NCI-H1048 (cell line): ENCODE measurements at places on chromosomes 2 and 18.

DNA sequence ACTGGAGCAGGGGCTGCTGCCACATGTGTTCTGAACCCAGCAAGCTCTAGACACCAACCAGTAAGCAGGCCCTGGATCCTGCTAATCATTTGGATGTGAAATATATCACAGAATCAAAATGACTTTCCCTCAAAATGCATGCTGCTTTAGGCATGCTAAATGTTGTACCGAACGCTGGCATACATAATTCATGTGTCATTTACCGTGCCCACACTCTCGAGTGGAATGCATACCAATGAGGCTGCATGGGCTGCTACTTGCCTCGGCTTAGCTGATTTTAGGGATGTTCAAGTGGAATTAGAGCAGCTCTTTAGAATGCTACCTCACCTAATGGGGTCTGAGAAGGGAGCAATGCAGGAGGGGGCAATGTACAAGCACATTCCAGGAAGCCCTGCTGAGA, 509.6 kb upstream of the RAB6C start:
- no peak for DNase-seq

DNA sequence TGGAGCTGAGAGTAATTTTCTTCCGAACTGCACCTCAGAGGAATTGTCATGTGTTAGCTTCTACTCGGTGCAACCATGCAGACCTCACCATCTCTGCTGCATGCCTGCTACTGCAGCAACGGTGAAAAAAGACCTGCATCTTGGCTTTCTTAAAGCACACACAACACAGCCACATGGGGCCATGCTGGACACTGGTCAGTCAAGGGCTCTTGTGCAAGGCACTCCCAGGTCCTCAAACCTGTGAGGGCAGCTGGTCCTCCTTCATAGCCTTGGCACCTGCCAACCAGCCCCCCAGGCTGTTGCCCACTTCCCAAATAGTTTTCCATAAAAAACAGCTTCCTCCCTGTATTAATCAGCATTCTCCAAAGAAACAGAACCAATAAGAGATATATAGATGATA, 113.5 kb upstream of the TEX51 start:
- no peak for DNase-seq

GRCh38 chr2:190922376-190922775, 41.8 kb downstream of the GLS start:
- DNase-seq = no peak

DNA sequence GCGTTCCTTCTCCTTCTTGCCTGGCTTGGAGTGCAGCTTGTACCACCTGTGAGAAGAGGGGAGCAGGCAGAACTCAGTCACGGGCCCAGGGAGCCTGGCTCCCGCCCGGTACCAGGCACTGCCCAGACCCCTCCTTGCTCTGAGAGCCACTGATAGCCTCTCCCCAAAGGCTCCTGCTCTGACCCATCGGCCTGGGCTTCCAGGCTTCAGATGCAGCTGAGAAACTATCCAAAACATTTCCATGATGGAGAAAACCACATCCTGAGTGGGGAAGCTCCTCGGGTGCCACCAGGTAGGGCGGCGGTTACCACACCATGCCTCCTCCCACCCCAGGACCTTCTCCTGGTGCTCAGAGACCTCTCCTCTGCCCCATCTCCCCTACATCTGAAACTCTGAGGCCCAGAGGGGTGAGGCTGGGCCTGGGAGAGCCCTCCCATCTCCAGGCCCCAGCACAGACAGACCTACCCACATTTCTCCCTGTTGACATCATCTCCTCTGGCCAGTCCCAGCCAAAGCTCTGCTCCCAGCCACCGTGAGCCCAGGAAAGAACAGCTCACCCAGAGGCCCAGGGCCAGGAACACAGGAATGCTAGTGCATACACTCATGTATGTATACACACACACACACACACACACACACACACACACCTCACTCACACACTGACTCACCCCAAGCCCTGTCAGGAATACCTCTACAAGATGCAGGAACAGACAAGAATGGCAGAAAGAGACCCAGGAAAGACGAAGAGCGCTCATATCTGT, 17.9 kb upstream of the SFXN5 start:
- no peak for DNase-seq

DNA sequence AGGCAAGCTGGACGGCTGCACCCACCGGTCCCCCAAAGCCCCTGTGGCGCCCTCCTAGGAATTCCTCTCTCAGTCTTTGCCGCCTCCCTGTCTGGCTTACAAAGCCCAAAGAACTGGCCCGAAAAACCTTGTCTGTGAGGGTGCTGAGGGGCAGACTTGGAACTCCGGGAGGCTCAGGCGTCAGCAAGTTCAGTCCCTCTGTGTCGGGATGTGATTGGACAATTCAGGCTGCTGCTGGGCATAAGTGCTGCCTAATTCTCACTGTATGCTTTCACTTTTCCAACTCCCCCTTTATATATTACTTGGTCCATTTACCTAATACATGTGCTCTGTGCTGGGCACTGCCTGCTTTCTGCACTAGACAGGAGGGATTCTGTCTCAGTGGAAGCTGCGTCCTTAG, 20.3 kb upstream of the SH3RF3 start:
- DNase-seq = no peak

- DNase-seq = no peak
These were observed 688.9 kb upstream of the ID2 start for GRCh38 chr2:7992612-7993602.

DNA sequence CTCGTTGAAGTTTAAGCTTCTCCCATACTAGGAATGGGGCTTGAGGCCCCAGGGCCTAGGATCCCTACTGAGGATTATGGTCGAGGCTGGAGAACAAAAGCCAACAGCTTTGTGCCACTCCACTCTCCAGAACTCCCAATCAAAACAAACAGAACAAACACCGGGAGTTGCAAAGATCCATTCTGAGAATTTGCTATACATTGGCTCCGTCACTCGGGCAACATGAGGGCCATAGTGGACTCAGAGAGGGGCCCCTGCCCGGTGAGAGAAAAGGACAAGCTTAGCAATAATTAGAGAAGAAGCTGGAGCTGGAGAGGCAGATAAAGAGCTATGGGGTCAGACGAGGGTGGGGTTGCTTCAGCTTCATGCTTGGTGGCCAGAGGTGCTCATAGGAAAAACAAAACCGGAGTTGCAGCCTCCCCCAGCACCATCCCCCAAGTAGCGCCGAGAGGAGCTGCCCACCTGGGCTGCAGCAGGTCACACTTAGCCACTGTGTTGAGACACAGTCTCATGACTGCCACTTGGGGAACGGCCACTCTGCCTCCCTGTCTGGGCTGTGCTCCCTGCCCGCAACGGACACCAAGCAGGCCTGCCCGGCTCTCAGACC, 142.3 kb upstream of the HAAO start:
- no peak for DNase-seq

GRCh38 chr2:111054791-111055691, 65.7 kb upstream of the BCL2L11 start:
- DNase-seq = no peak

GRCh38 chr2:165240916-165241315, 1.7 kb downstream of the SCN2A start:
- DNase-seq = no peak

DNA sequence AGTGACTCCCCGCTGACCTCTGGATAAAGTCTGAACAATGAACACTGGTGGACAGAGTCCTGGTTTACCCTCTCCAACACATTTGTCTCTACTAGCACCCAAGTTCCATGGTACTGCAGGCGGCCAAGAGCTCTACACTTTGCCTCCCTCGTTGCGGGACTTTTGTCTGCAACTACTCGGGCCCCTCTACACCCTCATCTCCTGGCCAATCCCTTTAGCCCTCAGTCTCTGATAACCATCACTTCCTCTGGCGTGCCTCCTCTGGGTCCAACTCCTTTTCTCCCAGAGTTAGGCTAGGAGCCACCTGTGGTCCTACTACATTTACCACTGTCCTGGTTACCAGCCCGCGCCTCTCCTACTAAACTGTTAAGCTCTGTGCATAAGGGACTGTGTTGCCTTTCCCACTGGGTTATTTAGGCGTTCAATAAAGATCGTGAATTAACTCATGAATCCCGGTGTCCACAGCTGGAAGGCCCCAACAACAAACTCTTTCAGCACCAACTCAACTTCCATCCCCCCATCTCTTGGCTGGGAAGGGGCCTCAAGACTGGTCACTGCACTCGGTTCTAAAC, 757 bp downstream of the HDHD2 start:
- no peak for DNase-seq

- DNase-seq = no peak
These were observed 2005.9 kb upstream of the CELF4 start for GRCh38 chr18:39571511-39571910.

DNA sequence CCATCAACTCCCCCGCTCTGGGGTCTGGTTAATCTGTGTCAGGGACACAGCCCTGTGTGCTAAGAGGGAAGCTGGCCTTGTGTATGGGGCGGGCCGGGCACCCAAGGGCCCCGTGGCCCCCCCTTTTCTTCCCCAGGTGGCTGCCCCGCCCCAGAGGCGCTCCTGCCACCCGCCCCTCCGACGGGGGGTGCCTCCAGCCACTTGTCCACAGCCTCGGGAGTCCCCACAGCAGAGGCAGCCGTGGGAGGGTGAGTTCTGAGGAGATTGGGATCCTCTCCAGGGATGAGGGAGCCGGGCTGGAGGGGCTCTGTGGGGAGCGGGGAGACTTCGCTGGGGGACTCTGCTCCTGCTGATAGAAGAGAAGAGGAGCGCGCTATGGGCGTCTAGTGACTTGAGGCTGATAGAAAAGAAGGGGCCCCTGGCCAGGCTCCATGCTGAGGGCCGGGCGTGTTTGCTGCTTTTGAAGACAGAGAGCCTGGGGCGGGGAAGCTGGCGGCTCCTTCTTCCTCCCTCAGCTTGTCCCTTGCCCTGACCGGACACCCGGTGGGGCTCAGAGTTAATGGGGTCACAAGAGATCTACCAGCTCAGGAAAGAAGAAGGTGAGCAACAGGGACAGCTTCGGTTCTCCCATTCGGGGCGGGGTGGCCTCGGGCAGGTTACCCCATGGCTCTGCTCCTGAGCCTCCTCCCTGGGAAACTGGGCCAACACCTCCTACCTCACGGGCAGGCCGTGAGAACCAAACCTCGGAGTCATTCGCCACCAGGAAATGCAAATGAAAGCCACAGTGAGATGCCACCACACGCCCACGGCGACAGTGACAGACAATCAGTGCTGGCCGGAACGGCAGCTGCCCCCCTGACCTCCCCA, 89.4 kb upstream of the TAF1B start:
- no peak for DNase-seq

DNA sequence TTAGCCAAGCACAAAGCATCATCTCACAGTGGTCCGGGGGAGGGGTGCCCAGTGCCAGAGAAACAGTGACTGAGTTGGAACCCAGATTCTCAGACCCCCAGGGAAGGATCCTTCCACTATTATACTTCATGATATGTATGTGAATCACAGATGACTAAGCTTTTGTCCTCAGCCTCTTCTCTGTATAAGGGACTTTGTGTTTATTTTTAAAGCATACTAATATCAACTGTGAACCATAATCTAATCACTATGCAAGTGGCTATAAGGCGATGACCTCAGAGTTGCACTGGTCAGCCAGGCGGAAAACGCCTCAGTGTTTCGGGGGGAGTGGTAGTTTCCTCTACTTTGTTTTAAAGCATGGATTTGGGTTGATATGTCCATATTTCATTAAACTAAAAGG, 160.4 kb upstream of the TMEM200C start:
- DNase-seq = no peak

- DNase-seq = no peak
These were observed 20.9 kb downstream of the PKDCC start for GRCh38 chr2:42068571-42069178.

DNA sequence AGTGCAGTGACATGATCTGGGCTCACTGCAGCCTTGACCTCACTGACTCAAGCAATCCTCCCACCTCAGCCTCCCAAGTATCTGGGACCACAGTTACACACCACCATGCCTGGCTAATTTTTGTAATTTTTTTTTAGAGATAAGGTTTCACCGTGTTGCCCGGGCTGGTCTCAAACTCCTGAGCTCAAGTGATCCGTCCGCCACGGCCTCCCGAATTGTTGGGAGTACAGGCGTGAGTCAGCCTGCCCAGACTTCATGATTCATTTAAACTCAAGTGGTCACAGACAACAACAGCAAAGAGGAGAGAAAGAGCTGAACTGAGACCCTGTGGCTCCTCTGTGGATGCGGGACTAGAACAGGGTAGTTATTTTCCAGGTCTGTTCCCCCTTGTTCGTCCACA, 83.0 kb downstream of the TSHZ1 start:
- DNase-seq = no peak

DNA sequence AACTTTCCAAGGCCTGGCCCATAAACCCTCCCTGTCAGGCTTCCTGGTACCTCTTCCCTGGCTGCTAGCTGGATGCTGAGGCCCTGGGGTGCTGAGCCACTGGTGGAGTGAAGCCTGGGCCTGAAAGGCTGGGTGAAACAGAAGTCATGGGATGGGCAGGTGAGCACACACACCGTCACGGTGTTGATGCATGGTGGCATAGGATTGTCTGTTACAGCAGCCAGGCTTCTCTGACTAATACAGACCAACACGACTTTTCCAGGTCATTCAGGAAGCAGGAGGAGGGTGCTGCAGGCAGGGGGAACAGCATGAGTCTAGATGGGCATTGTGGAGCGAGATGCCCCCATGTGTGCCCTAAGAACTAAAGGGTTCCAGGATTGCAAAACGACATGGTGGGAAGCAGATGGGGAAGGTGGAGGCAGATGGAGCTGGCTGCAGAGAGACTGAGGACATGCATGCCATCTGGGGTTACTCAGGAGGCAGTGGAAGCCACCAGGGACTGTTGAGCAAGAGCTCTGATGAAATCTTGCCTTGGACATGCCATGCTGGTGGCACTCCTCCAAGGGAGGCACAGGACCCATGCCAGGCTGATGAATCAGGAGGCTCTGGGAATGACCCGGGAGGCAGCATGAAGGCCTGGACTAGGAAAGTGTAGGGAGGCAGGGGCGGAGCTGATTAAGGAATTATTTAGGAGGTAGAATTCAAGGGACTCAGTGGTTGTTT, 480.9 kb downstream of the TSN start:
- DNase-seq = no peak

DNA sequence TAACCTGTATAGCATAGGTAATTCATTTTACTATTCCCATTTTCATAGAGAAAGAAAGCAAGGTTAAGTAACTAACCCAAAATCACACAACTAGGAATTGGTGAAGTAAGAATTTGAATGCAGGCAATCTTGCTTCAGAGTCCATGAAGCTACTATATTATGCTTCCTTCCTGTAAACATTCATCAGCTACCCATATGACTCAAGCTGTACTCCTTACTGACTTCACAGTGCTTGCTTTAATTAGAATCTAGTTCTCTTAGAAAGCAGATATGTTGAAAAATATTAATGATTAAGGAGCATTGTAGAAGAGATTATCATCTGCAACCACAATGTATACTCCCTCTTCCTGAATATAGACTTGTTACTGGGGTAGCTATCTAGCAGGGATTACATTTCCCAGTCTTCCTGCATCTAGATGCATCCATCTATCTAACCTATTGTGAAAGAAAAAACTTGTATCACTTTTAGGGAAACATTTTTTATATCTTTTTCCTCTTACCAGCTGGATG, 961.6 kb upstream of the CHAC2 start:
- DNase-seq = no peak

DNA sequence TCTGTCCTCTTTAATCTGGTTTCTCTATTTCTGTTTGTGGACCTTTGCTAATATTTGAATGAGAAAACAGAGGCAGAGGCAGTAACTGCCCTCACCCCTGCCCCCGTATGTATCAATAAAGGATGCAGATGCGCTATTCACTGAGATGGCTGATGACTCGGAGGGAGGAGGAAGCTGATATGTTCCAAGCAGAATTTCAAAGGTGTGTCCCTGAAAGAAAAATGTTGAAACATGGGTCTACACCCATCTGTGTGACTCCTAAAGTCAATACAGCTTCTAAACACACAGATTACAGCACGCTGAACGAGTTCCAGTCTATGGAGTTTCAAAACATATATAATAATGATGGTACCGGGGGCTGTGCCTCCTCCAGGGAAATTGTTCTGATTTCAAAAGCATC, 38.8 kb downstream of the EPHA4 start:
- no peak for DNase-seq
